ENCODE measurements at places on chromosomes 2 and 18. TPM values are rescaled to one million over a fixed set of nuclear protein-coding genes. Genes with fewer than 3 reads are reported as not detected.

Gene CCDC178
- not detected for total RNA-seq

Gene EGR4
- 0.14 TPM for total RNA-seq

Gene SKOR2
- total RNA-seq, result not detected

Gene TUBB8B
- not detected for total RNA-seq

Gene TMBIM1
- 102 TPM for total RNA-seq

Gene TAF4B
- 14.1 TPM for total RNA-seq

Gene PIEZO2
- not detected for total RNA-seq

Gene XIRP2
- total RNA-seq, result not detected

Gene CAPN14
- 0.30 TPM for total RNA-seq

Gene PTH2R
- not detected for total RNA-seq

Gene AMER3
- total RNA-seq, result not detected

Gene SATB2
- not detected for total RNA-seq

Gene BCL2
- total RNA-seq, result 40.1 TPM

Gene CNTNAP5
- total RNA-seq, result not detected

Gene GKN1
- total RNA-seq, result not detected

Gene VWA3B
- total RNA-seq, result not detected

Gene ROCK2
- 9.4 TPM for total RNA-seq

Gene TRIM54
- not detected for total RNA-seq

Gene C2orf80
- not detected for total RNA-seq

Gene CRYGC
- total RNA-seq, result not detected

Gene POMC
- 4.5 TPM for total RNA-seq

Gene ERICH2
- not detected for total RNA-seq

Gene TEKT4
- total RNA-seq, result not detected

Gene AGAP1
- total RNA-seq, result 2.6 TPM

Gene ASIC4
- 0.17 TPM for total RNA-seq

Gene OTOS
- total RNA-seq, result not detected

Gene SERPINB10
- not detected for total RNA-seq

Gene GTF2A1L
- total RNA-seq, result not detected

Gene LIMS3
- total RNA-seq, result not detected

Gene GDF7
- total RNA-seq, result 0.14 TPM

Gene REG3A
- total RNA-seq, result not detected

Gene SCN7A
- total RNA-seq, result not detected

Gene RFX8
- total RNA-seq, result 0.67 TPM

Gene AQP4
- total RNA-seq, result not detected

Gene ACMSD
- not detected for total RNA-seq

Gene ANKRD30BL
- total RNA-seq, result not detected

Gene MAP2
- total RNA-seq, result 0.20 TPM

Gene MTLN
- 9.8 TPM for total RNA-seq

Gene B4GALT6
- not detected for total RNA-seq

Gene LRP2
- total RNA-seq, result 0.03 TPM

Gene QPCT
- total RNA-seq, result 0.53 TPM

Gene CFAP210
- 3.1 TPM for total RNA-seq

Gene DNER
- not detected for total RNA-seq
